ENCODE measurements at places on chromosomes 5 and 9.

- DNase-seq, result no peak
Measured at GRCh38 chr5:175753536-175754402, 95.9 kb downstream of the HRH2 start.

DNA sequence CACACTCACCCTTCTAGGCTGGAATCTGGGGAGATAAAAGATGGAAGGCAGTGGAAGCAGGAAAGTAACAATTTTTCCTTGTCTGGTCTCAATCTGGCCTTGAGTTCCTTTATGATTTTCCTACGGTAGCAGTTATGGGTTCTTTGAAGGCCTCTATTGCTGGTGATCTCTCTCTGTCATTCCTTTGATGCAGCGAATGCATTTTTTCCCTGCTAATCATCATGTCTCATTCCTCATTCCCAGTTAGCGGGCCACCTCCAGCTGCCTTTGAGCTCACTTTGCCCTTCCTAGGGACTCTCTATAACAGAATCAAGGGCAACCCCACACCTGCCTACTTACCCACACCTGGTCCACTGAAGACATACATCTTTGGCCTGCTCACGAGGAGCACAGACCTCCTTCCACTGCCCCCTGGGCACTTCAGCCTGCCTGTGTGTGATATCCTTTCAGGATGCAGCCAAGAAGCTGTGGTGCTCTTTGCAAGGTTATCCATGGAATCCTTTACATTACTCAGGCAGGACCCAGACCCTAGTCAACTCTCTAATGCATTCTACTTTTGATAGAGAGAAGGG lies 191.7 kb downstream of the DRD1 start:
- no peak for DNase-seq

DNA sequence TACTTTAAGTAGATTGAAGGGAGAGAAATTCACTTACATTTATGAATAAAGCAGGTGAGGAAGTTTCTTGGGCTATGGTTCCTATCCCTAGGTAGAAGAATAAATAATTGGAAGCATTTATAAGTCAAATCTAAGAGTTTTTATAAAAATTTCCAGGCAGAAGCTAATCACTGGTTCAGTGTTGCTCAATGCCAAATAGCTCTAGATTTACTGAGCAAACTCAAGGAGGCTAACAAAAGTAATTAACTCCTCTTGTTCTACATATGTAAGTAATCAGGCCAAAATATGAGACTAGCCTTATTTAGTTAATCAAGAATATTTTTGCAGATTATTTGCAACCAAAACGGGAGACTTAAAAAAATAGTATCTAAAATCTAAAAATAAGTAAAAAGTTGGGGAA lies 472.3 kb downstream of the PLK2 start:
- DNase-seq, result no peak

- no peak for DNase-seq
Measured at GRCh38 chr9:121822093-121823085, 171.0 kb downstream of the DAB2IP start.

GRCh38 chr5:147169399-147169798 lies 65.4 kb upstream of the STK32A start:
- DNase-seq, result no peak

DNA sequence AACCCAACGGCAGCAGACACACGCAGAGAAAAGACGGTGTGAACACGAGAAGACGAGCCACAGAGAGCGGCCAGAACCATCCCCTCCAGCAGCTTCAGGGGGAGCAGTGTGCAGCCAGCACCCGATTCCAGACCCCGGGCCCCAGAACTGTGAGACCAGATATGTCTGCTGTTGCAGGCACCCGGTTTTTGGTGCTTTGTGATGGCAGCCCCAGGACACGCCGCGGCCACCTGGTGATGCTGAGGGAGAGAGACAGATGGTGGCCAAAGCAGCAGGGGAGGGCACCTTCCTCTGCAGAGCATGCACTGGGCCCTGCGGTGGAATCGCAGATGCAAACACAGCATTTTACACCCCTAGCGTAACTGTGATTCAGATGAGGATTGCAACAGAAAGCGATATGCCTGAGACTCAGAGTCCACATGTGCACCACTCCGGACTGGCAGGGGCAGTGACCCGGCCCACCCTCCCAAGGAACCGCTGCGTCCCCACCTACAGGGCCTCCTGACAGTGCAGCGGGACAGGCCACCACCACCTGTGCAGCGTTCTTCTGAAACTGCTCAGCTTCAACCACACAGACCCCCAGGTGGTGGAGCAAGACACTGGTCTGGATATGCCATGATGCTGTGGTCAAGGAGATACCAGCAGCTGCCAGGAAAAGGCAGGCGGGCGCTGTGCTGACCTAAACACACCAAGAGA lies 24.0 kb downstream of the ZDHHC11B start:
- no peak for DNase-seq

DNA sequence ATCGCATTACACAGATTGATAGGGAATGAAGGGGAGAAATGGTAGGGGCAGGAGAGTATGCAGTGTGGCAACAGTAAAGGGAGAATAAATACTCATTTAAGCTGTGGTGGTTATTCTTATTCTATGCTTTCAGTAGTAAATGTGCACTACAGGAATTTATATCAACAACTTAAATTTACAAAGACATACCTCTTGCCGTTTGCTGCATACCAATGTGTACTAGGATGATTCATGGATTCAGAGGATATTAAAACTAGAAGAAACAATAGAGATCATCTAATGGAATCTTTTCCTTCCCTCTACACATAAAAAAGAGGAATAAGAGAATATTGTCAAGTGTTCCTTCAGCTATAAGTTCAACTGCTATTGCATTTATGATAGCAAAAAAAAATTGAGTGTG lies 103.3 kb upstream of the RASA1 start:
- no peak for DNase-seq

DNA sequence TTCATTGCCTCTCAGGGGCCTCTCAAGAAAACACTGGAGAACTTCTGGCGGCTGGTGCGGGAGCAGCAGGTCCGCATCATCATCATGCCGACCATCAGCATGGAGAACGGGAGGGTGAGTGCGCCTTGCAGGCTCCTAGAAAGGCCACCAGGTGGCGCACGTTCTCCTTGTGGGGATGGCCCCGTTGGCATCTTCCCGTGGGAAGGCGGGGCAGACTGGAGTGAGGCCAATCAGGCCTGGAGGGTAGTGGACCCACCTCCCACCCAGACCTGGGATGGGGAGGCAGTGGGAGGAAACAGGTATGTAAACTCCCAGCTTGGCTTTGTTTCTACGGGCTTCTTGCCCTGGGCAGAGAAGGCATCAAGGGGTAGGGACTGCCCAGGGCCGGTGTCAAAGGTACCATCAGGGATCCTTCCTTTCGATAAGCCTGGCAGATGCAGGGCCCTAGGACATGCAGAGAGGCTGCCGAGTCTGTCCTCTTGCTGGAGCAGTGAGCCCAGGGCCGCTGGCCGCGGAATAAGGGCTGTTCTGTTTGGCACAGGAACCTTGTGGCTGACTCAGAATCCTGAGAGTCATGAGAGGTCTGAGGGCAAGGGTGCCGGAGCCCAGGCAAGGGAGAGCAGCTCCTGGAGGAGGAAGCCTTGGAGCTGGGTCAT lies 18.9 kb upstream of the SPTLC1 start:
- DNase-seq, result no peak

- DNase-seq, result no peak
Measured at GRCh38 chr5:14812166-14812565, 59.4 kb downstream of the ANKH start.

DNA sequence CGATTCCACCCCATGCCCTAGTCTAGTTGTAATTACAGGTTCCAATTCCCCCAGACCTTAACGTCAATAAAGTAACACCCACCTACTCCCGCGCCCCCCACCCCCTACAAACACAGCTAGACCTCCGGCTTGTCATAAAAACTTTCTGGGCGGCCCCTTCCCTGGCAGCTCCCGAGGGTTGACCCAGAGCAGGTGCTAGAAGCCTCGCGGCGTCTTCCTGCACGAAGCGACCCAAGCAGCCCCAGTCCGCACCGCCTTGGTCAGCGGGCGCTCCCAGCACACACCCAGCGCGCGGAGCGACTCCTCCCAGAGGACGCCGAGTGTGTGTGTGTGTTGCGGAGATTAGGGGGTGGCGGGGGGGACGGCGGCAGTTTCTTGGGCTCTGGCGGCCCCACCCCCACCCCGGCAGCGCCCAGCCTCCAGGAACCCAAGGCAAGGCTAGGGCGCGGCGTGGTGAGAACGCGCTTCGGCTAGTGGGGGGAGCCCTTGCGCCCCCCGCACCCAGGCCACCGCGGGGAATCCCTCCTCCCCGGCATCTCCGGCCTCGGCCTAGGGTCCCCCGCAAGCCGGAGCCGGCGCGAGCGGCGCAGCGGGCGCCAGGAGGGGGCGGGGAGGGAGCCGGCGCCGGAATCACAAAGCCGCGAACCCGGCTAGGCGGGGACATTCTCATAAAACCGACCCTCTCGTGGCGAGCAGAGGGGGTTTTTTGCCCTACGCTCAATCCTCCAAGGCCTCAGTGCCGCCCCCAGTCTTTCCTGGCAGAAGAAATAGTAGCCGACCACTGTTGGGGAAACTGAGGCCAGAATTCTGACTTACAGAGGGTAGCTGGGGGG lies 2.2 kb downstream of the PCDH1 start:
- DNase-seq, result no peak

- no peak for DNase-seq
Measured at GRCh38 chr5:150574818-150575547, 65.5 kb upstream of the SYNPO start.

DNA sequence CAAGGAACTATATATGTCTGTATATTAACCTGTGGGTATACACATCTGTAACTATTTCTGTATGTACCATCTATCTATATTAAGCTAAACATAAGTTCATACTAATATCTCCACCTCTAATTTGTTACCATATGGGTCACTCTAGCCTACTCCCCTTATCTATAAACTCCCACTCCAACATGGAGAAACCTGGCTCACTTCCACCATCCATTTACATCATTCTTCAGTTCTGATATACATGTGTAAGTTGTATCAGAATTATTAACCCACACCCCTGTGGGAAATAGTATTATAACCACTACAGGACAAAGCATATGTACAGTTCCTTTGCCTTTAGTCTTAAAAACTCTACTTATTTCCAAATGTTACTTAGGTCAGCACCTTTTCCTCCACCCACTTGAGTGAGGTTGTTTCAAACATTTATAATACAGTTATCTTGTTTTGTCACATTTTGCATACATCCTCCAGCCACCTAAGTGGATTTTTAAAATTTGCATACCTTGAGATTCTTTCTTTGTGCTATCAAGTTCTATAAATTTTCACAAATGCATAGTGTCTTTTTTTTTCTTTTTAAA lies 10.6 kb downstream of the NDFIP1 start:
- DNase-seq, result no peak

- DNase-seq, result no peak
Measured at GRCh38 chr5:2803751-2804150, 52.3 kb upstream of the IRX2 start.

DNA sequence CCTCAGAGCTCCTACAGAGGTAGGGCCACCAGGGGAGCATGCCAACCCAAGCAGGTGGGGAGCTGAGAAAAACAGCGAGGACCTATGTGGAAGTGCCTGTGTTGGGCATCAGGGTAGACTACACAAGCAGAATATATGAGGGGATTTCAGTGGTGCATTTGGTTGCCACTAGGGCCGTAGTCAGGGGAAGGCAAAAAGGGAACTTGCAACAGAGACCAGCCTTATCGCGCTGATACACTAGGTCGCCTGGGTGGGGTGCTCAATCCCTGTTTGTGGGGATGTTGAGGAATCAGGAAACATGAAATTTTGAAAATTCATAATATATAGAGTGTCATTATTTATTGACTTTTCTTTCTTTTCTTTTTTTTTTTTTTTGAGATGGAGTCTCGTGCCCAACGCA lies 370.9 kb upstream of the PRR16 start:
- DNase-seq, result no peak

- DNase-seq, result no peak
Measured at GRCh38 chr5:176564002-176564401, 14.9 kb downstream of the CDHR2 start.

DNA sequence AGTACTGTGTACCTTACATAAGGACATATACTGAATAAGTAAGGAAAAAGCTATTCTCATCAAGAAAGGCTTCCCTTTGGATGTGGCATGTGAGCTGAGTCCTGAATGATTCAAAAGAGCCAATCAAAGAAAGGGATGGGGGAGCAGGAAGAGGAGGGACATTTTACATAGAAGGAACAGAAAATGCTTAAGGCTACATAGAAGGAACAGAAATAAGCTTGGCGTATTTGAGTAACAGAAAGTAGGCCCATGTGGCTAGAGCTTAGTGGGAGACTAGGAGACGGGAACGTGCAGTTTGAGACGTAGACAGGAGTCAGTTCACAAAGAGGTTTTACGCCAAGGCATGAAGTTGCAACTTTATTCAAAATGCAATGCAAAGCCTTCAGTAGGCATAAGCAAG lies 126.3 kb downstream of the CEMIP2 start:
- DNase-seq, result no peak

DNA sequence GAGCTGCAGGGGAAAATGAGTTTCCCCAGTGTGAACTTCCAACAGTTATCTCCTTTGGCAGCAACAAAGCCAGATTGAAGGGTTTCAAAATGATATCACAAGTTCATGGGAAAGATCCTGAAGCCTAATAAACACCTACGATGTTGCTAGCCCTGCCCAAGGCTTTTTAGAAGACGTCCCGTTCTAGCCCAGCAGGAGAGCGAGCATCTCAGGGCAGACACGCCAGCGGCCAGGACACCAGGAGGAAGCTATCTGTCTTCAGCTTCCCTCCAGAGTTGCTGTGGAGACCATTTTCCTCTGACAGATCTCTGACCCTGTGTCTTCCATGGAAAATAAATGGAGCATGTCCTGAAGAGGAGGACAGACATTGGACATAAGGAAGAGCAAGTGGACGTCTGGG lies 98.4 kb downstream of the FBXO38 start:
- DNase-seq, result no peak

DNA sequence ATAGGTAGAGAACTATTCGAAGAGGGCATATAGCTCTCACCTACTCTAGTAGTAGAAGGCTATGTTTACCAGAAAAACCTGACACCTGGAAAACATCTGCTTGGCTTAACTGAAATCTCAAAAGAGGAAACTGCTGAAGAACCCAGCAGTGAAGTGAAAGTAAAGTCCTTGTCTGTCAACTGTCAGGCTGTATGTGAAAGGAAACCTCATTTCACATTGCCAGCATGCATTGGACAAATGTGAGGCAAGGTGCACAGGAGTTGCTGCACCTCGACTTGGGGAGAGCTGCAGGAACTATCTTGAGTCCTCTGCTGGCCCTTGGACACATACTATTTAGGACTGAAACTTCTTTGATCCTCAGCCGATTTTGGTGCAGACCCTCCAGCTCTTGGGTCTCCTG lies 53.3 kb downstream of the NREP start:
- no peak for DNase-seq

DNA sequence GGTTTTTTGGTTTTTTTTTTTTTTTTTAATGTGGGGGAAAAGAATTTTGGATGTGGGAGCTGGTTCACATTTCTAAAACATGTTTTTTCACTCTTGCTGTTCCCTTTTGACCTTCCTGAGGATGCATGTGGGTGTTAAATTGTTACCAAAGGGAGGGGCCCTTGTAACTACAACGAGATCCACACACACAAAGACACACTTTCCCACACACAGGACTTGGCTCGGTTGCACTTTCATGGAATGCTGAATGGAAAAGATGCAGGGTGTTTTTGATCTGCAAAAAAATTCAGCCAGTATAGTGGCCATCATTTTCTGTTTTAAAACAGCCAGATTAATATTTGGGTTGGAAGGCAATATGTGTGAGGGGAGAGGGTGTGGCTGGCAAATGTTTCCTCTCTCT lies 576.9 kb downstream of the EBF1 start:
- DNase-seq, result no peak
